Glutamatergic neuron (in vitro differentiated cells): ENCODE measurements at places on chromosomes 2 and 18. TPM values are rescaled to one million over a fixed set of nuclear protein-coding genes. Genes with fewer than 3 reads are reported as not detected.

DNA sequence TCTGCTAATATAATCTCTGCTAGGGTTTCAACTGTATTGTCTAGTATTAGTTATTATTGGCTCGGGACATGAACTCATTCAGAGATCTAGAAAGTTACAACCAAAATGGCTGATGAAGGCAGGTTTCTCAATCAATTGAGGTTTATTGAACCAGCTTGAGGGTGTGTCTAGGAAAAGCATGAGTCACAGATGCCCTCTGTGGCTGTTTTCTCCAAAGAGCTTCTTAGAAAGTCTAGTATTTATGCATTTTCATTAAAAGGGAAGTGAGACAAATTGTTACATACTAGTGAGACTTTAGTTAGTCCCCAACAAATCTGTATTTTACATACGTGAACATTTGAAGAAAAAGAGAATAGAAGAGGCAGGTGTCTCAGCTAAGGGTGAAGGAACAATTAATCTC, 23.0 kb upstream of the RTTN start:
- H3K27ac ChIP-seq: no peak overlapping the region
- no peaks in the 10 kb centered on the region for H3K36me3 ChIP-seq
- peaks cover 1% of the 10 kb centered on the region for H3K27me3 ChIP-seq
- no peaks in the 10 kb centered on the region for H3K4me1 ChIP-seq
- DNase-seq: no peak

GRCh38 chr2:123077101-123077500, 948.0 kb upstream of the CNTNAP5 start:
- H3K4me3 ChIP-seq: no peak overlapping the region
- no peak overlapping the region for H3K27ac ChIP-seq
- H3K4me1 ChIP-seq: no peaks in the 10 kb centered on the region
- H3K27me3 ChIP-seq: no peaks in the 10 kb centered on the region
- H3K36me3 ChIP-seq: no peaks in the 10 kb centered on the region
- DNase-seq: no peak

GRCh38 chr2:128640845-128641360, 322.2 kb upstream of the HS6ST1 start:
- H3K4me3 ChIP-seq: no peak overlapping the region
- no peak overlapping the region for H3K27ac ChIP-seq
- peaks cover 2% of the 10 kb centered on the region for H3K27me3 ChIP-seq
- H3K4me1 ChIP-seq: peaks cover 42% of the 10 kb centered on the region

GRCh38 chr2:134191835-134192234, 62.0 kb upstream of the MGAT5 start:
- no peaks in the 10 kb centered on the region for H3K36me3 ChIP-seq
- H3K27ac ChIP-seq: no peak overlapping the region
- peaks cover 4% of the 10 kb centered on the region for H3K27me3 ChIP-seq

- H3K4me1 ChIP-seq: no peaks in the 10 kb centered on the region
- H3K4me3 ChIP-seq: no peak overlapping the region
- DNase-seq: no peak
- H3K27ac ChIP-seq: no peak overlapping the region
- no peaks in the 10 kb centered on the region for H3K27me3 ChIP-seq
- no peaks in the 10 kb centered on the region for H3K36me3 ChIP-seq
Measured at GRCh38 chr18:31562726-31563125, 29.0 kb upstream of the TTR start.

GRCh38 chr2:160465002-160465401, 28.6 kb downstream of the RBMS1 start:
- no peak for DNase-seq
- no peak overlapping the region for H3K4me3 ChIP-seq
- peaks cover 2% of the 10 kb centered on the region for H3K27me3 ChIP-seq
- H3K4me1 ChIP-seq: peaks cover 20% of the 10 kb centered on the region
- no peaks in the 10 kb centered on the region for H3K36me3 ChIP-seq

GRCh38 chr2:233380132-233380895, 26.0 kb downstream of the DGKD start:
- no peak overlapping the region for H3K27ac ChIP-seq
- no peak overlapping the region for H3K4me3 ChIP-seq
- peaks cover 21% of the 10 kb centered on the region for H3K4me1 ChIP-seq
- H3K36me3 ChIP-seq: no peaks in the 10 kb centered on the region
- H3K27me3 ChIP-seq: peaks cover 2% of the 10 kb centered on the region
- no peak for DNase-seq

The MBP gene
- total RNA-seq: 82.6 TPM

The CLEC4F gene
- total RNA-seq: 0.66 TPM

The ASB18 gene
- not detected for total RNA-seq
